Stimulated activated CD4-positive, alpha-beta T cell treated with anti-CD3 and anti-CD28 coated beads, Interleukin-4, amount 100 ng/mL, for 48 hours (primary cell): ENCODE measurements at places on chromosomes 1 and 21.

- DNase-seq: no peak
These were observed 27.5 kb upstream of the TCEA3 start for GRCh38 chr1:23452011-23452411.

- DNase-seq: no peak
These were observed 34.4 kb downstream of the SPRTN start for GRCh38 chr1:231372501-231372900.

GRCh38 chr21:45945868-45946210 lies 35.7 kb upstream of the COL6A1 start:
- DNase-seq: no peak

DNA sequence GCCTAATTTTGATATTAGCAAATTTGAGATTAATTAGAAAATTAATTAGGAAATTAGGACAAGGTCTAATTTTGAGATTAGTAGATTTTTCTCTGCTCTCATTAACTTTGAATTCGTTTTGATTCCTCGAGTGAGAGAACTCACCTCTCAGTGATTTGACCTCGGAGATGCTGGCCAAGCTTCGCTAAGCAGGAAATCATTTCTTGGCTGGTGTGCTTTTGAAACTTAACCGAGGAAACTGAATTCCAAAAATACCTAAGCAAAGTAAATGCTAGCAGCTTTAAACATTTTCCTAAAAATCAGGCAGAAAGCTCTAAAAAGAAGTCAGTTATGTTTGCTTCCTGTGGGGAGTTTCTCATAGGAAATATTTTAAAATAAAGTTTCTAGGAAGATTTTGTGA lies 34.9 kb downstream of the CDC14A start:
- no peak for DNase-seq

- no peak for DNase-seq
These were observed 6.9 kb downstream of the PLPP3 start for GRCh38 chr1:56572334-56573050.

DNA sequence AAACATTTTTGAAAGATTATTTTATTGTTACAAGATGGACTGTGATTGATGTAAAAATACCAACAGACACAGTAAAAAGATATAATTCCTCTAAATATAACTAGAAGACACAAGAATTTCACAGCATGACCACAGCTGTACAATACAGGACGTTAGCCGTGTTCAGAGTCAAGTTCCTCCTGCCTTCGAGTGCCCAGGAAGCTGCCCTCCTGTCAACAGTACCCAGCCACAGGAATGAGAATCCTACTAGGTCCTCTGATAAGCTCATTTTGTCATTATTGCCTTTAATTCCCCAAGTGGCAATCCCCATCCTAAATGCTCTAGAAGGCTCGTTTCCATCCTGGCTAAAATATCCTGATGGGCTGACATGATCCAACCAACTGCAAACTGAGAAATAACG lies 16.4 kb upstream of the CAPN2 start:
- DNase-seq: no peak

GRCh38 chr1:15538771-15539170 lies 12.1 kb downstream of the DNAJC16 start:
- no peak for DNase-seq

DNA sequence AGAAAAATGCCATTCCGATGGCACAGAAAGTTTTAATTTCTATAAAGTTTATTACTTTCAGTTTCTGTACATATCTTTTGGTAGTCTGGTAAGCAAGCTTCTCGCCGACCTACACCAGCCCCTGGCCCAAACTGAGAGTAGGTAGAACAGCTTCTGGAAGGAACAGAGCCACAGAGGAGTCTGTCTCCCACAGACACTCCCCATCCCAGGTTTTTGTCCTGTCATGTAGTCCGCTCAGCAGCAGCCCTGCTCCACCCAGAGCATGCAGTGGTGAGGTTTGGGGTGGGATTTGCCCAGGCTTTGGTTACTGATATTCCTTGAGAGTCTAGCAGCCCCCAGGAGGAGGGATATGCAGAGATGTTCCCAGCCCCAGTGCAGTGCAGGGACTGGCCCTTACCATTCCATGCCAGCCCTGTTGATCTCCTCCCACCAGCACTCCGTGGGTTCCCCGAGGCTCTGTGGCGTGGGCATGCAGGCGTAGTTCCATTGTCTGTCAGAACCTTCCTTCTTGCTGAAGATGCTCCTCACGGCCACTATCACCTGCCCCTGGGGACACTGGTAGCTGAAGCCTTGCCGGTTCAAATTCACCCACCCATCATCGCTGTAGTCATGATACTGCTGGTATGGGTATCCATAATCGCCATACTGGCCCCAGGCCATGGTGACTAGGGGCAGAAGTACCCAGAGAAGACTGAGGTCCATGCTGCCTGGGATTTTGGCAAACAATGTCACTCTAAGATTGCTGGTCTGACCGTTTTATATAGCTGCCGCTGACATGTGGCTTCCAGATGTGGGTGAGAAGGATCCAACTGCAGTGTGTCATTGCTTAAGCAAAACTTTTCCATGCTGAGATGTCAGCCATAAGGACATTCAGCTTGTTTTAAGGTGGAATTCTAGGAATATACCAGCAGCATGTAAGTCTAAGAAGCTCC lies at the start of gene DPT:
DPT (minus strand) TSS at position 734 of the 932 bp plus-strand sequence; CDS start at position 702, 32 bp downstream.
- no peak for DNase-seq

DNA sequence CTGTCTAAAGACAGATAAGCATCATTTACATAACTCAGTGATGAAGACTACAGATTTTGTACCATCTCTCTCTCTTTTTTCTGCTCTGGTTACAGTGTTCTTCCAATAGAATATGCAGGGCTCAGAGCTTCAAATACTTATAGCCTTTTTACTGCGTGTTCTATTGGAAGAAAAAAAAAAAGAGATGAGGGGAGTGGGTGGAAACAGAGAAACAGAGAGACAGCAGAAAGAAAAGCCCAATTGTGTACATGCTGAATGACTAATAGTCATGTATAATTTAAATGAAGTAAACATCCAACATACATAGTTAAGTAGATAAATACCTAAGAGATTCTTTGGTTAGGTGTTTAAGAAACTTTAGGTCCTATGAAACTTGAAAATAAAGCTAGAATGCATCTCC lies 151.9 kb downstream of the HMCN1 start:
- DNase-seq: no peak

DNA sequence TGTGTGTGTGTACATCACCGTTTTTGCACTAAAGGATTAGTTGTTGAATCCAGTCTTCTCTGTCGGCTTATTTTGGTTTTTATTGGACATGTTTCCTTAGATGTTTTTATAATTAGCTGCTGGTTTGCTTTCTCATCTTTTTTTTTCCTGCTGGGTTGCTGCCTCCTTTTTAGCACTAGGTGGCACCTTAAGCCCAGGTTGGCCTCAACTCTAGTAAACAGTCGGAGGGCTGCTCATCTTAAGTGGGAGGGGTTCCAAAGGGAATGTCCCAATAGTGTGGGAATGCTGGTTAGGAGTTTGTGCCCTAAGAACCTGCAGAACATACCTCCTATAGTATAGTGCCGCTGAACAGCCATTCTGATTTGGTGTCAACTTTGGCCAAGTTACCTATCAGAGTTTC lies 570.1 kb upstream of the CXADR start:
- no peak for DNase-seq

DNA sequence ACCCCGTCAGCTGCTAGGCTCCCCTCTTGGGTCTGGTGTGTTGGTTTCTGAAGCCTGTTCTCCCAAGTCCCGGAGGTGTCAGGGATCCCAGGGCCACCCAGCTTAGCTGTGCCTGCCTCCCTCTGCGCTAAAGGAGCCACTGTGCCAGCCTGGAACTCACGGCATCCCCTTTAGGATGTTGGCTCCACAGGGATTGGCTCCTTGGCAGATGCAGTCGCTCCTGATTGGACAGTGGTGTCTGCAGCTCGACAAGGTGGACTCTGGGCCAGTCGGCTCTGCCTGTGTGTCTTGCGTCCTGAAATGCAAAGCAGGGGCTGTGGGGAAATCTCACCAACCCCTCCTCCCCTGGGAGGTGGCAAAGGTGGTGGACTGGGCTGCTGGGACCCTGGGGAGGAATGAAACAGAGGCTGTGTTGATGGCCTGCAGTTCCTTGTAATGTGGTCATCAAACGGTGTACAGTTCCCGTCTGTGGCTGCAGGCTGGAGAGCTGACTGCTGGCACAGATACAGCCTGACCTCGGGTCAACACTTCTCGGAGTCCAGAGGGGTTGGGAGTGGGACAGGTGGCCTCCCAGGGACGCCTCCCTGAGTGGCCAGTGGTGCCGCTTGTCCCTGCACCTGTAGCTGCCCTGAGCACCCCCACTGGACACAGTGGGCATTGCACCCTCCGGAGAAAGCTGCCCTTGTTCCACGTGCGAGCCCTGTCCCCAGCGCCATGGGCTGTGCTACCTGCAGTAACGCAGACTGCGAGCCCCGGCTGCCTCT lies 11.5 kb upstream of the KCNAB2 start:
- no peak for DNase-seq

DNA sequence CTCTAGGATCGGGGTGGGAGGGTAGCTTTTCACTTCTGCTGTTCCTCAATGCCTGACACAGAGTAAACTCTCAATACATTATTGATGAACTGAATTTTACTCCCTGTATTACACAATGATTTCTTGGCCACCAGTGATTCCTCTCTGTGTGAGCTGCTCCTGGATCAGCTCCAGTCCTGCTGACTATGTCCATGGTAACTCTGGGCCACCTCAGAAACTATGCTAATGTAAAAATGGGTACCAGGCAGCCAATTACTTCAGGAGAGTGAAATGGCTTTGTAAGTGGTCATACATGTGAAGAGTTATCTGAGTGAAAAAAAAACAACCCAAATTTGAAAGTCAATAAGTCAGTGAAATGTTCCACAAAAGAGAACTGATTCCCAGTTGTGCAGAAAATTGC lies 311.0 kb downstream of the KCNH1 start:
- no peak for DNase-seq

- DNase-seq: no peak
These were observed 2.5 kb upstream of the TNFRSF18 start for GRCh38 chr1:1208713-1209433.

GRCh38 chr1:6103111-6103853 lies 57.6 kb downstream of the KCNAB2 start:
- DNase-seq: no peak

- DNase-seq: no peak
These were observed 6.9 kb downstream of the MIB2 start for GRCh38 chr1:1622010-1622787.

DNA sequence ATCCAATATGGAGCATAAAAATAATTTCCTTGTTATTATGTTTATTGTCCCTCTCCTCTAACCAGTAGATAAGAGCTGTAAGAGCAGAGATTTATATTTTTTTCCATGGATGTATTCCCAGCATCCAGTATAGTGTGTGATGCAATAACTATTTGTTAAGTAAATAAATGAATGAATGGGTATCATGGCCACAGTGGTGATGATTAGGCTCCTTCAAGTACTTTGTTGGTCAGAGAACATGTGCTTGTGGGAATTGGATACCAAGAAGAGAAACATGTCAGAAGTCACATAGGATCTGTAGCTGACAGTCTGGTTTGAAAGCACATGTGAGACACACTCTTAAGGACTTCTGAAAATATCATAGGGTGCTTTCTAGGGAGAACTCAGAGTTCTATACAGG lies 588.5 kb downstream of the AGBL4 start:
- DNase-seq: no peak
